ENCODE measurements at places on chromosomes 3 and 15.

GRCh38 chr3:95154766-95155165 is 1091.9 kb downstream of the NSUN3 start:
- peak; percentile 2 for DNase-seq

GRCh38 chr3:30996467-30996866 is 102.0 kb upstream of the GADL1 start:
- DNase-seq: no peak

DNA sequence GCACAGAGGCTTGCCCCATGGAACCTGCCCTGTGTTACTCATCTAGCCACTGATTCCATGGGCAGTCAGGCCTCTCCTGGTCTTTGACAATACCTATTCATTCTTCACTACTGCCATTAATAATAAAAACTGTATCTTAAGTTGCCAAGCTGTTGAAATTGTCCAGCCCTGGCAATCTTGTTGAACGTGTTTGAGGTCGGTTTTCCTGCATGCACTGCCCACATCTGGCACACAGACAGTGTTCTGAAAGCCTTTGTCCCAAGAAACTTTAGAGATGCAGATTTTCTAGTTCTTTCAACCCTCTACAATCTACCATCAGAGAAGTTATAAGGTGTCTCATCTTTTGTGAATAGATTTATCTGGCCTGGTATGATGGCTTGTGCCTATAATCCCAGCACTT is 567.2 kb upstream of the NECTIN3 start:
- DNase-seq: no peak

GRCh38 chr3:155859859-155860258 is 5.6 kb upstream of the SLC33A1 start:
- DNase-seq: peak; percentile 43

DNA sequence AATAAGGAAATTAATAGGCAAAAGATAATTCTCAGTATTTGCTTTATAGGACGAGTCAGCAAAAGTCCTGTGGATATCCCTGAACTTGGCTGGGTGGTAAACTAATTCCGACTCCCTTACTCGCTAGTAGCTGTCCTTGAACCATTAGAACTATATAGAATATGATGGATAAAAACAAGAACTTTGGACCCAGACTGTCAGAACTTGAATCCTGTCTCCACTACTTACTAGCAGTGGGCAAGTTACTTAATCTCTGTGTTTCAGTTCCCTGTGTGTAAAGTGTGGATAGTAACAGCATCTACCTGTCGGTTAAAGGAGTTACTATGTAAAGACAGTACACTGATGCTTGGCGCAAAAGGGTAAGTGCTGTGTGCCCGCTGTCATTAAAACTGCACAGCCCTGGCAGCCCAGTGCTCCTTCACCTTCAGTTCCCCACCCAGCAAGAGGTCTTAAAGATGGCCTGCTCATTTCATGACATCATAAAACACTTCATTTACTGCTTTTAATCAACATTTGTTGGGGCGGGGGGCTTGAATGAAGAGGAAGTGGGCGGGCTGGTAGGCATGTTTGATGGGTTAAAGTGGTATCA is 7.3 kb downstream of the TPM1 start:
- DNase-seq: no peak

- DNase-seq: peak; percentile 81
Observed at GRCh38 chr15:88467073-88467934, at the start of the genes MRPL46 and MRPS11. Gene MRPL46, minus strand, starts transcription at chr15:88467388. Its CDS starts 11 bp downstream, at chr15:88467377. Gene MRPS11, plus strand, starts transcription at chr15:88467708. Its CDS starts 10 bp downstream, at chr15:88467718.

DNA sequence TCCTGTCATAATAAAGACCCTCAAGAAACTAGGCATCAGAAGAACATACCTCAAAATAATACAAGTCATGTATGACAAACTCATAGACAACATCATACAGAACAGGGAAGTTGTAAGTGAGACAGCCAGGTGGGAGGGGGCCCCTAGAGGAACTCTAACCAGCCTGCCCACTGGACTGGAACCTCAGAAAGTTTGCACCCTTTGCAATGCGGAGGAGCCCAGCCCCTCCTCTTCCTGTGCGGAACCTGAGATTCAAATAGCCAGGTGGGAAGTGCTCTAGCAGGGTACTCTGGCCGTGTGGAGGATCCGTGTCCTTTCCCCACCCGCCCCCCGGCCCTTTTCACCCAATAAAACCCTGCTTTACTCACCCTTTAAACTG is 387.0 kb upstream of the CBLB start:
- no peak for DNase-seq

- DNase-seq: no peak
Observed at GRCh38 chr3:21390856-21391255, 360.2 kb downstream of the ZNF385D start.

DNA sequence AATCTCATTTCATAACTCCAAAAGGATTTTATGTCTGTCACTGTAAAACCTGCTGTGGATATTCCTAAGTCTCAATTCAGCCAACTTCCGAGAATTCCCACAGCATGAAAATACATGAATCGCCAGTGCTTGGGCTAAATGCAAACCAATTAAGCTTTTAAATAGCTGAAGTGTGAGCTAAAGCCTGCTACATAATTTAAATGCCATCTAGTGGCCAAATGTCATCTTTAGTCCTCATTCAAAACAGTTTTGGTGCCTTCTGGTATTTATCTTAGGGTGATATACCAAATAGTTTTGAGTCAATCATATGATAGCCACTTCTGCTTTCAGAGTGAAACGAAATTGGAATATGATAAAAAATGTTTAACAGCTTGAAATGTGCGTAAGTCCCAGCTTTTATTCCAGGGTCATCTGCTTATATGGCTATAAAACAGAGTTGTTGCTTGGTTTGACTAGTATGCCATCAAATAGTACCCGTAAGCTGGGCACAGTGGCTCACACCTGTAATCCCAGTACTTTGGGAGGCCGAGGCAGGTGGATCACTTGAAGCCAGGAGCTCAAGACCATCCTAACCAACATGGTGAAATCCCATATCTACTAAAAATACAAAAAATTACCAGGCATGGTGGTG is 41.8 kb upstream of the CCNL1 start:
- peak; percentile 63 for DNase-seq

- DNase-seq: no peak
Observed at GRCh38 chr3:144424606-144425005, 453.0 kb downstream of the DIPK2A start.

GRCh38 chr15:52382647-52383046 is 87.0 kb upstream of the MYO5C start:
- no peak for DNase-seq

GRCh38 chr3:187878772-187879518 is 133.7 kb upstream of the BCL6 start:
- DNase-seq: peak; percentile 16

- DNase-seq: peak; percentile 48
Observed at GRCh38 chr3:140378571-140379340, 299.1 kb upstream of the TRIM42 start.

GRCh38 chr3:24734019-24734418 is 239.4 kb upstream of the THRB start:
- DNase-seq: no peak

DNA sequence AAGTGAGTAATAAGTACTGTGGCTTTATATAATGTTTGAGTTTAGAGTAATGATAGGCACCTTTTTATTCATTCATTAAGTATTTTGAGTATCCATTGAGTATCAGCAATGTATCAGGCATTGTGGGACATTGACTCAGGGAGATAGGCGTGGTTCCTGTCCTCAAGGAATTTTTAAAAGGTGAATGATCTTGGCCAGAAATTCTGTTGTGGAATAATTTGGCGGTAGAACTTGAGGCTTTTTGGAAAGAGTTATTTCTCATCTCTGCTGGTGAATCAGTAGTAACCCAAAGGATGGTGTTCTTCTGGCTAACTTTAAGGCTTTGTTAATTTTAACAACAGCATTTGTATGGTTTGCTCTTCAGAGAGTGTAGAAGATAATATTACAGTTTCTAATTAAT is 2.0 kb downstream of the RAB7A start:
- peak; percentile 56 for DNase-seq

DNA sequence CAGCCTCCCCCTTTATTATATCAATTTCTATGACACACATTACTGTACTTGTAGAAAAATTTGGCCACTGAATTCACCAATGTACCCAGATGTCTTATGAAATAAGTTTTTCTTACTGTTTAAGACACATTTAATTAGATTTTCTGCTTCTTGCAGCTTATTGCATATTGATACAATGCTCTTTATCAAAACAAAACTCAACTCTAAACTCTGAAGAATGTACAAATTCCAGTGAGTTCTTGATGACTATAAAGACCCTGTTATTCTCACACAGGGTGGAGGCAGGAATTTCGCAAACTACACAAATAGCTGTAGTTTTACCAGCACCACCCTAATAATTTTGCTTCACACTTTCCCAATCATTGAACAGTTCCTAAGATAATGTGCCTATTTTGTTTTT is 22.0 kb downstream of the CMTM6 start:
- no peak for DNase-seq

Measured in fibroblast of mammary gland (primary cell).